CD4-positive, alpha-beta T cell treated with Interferon gamma for 1 hour (primary cell): ENCODE measurements at places on chromosomes 7 and 10.

GRCh38 chr7:47978790-47979144, 648 bp downstream of the HUS1 start:
- no peak for DNase-seq

GRCh38 chr10:57884407-57884806, 383.3 kb downstream of the IPMK start:
- DNase-seq: no peak

GRCh38 chr7:138857728-138858127, 59.7 kb upstream of the ATP6V0A4 start:
- DNase-seq: no peak

DNA sequence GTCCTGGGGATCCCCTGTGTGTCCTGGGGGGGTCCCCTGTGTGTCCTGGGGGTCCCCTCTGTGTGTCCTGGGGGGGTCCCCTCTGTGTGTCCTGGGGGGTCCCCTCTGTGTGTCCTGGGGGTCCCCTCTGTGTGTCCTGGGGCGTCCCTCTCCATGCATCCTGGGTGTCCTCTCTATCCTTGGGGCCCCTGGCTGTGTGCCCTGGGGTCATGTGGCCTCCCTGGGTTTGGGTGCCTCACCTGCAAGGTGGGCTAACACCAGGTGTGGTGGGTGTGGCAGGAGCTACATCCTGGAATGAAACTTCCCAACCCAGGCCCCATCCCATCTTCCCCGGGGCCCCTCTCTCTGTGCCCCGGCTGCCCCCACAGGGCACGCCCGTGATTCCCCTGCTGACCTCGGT, 4.9 kb downstream of the CYP2W1 start:
- DNase-seq: no peak

- DNase-seq: peak; percentile 48
Measured at GRCh38 chr10:6445671-6446316, 134.3 kb downstream of the PRKCQ start.

DNA sequence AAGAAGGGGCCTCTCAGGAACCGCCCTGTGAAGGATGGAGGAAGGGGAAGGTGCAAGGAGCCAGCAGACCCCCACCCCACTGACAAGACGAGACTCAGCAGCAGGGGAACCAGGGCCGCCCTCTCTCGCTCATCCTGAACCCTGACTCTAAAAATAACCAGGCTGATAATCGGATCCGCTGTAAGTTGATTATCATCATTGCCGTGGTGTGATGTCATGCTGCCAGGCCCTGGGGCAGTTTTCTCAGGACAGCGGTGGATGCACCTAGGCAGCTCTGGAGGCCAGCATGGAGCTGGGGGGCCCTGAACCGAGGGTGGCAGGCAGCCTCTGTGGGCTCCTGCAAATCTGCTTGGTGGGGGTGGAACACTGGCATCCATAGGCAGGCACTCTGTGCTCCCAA, 7.9 kb downstream of the RET start:
- DNase-seq: no peak

- DNase-seq: no peak
Measured at GRCh38 chr10:34555653-34556052, 259.4 kb downstream of the PARD3 start.

DNA sequence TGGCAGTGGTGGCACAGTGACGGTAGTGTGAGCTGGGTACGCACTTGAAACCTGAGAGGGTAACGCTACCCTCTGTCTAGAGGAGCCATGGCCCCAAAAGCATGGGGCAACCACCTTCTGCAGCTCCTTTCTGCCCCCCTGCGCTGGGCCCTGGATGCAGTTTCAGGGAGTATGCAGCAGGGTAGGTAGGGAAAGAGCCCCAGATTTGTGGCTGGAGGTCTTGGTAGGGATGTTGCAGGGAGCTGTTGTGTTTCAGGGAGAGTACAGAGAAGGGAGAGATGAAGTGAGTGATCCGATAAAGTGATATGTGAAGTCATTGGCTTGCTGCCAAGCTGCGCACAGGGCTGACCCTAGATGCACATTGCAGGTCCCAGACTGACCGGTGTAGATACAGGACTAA, 2.7 kb upstream of the PGAM2 start:
- DNase-seq: no peak

GRCh38 chr10:27620430-27621397, 116.6 kb downstream of the RAB18 start:
- no peak for DNase-seq

DNA sequence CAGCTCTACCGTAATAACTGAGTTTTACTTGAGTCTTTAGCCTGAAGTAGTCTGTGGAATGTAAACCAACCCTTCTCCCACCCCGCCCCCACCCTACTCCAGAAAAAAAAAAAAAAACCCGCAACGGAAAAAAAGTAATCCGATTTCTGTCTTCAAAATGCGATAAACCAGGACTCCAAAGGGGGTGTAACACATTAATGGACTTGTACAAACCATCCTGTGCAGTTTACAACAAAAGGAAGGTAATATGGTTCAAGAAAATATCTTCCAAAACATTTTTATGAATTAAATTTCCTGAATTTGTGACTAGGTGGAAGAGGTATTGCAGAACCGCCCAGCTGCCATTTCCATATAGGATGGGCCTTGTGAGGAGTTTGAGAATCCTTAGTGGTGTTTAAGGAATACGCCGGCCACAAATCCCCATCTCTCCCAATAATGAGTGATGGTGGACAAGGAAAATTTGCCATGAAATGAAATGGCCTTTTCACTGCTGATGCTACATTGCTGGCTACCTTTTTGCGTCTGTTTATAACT, 10.6 kb downstream of the SKIDA1 start:
- DNase-seq: no peak

GRCh38 chr7:1029637-1030443, 14.5 kb upstream of the GPR146 start:
- DNase-seq: peak; percentile 23

DNA sequence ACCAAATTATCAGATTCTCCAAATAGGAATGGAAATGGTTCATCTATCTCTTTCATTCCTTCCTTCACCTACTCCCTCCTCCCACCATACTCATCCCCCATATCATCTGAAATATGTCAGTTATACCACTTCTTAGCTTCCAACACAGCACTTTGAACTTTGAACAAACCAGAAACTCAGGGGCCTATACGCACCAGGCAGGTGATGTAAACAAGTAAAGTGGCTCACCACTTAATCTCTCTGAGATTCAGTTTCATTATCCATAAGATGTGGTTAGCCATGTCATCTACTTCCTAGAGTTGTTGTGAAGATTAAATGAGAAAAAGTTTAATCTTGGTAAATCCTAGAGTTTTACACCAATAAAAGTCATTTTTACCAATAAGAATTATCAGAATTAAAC, 65.9 kb upstream of the LRRN3 start:
- peak; percentile 36 for DNase-seq

GRCh38 chr10:79444199-79445119, 965 bp downstream of the ZCCHC24 start:
- DNase-seq: peak; percentile 29

GRCh38 chr7:26976840-26977239, 112.5 kb upstream of the SKAP2 start:
- no peak for DNase-seq

DNA sequence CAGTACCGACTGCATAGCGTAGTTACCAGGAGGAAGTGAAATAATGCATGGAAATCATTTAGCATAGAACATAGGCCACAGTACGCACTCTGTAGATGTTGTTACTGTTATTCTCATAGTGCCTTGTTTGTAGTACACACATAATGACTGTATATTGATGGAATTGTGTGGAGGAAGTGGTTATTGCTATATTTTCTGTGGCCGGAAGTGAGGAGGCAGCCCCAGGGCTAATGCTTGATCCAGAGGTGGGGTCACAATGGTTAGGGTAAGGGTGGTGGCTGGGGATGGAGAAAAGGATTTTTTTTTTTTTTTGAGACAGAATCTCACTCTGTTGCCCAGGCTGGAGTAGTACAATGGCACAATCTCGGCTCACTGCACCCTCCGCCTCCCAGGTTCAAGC, 4.5 kb upstream of the MGAM start:
- no peak for DNase-seq

GRCh38 chr10:80201608-80202141, 3.7 kb downstream of the ANXA11 start:
- peak; percentile 24 for DNase-seq

DNA sequence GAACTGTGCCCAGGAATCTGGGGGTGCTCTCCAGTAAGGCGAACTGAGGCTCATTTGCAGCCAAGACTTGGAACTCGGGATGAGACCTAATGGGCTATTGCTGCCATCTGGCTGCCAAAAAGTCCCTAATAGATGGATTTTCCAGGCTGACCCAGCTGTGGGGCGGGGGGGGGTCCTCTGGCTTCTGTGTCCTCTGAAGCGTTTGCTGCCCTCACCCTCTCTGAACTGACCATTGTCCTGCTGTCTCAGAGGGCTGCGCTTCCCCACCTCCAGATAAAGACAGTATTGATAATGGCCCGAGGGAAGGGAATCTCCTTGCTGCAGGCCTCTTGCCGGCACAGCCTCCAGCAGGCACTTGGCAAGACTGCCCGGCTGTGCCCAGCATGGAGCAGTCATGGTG, 46.6 kb downstream of the CLEC2L start:
- no peak for DNase-seq

DNA sequence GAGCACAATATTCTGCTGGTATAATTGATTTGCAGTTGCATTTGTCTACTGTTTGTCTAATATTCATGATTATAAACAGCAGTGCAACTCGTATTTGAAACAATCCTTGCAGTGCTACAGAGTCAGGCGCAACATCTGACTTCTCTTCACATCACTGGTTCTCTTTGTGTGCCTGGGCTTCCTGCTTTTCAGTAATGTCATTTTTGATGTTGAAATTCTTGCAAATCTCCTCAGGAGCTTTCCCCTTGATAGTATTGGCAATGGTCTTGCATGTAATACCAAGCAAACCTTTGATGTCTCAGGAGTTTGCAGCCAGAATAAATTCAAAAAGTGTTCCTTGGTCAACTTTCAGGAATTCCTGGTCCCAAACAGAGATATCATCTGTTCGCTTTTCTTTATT, 20.2 kb downstream of the HPS6 start:
- no peak for DNase-seq

- no peak for DNase-seq
Measured at GRCh38 chr7:119086026-119086425, 861.5 kb downstream of the ANKRD7 start.

GRCh38 chr10:62726142-62726541, 78.4 kb upstream of the ADO start:
- DNase-seq: no peak

- DNase-seq: no peak
Measured at GRCh38 chr7:88686468-88687229, 72.9 kb upstream of the ZNF804B start.

- no peak for DNase-seq
Measured at GRCh38 chr10:67072654-67073053, 146.8 kb downstream of the LRRTM3 start.

- DNase-seq: no peak
Measured at GRCh38 chr10:26513101-26513500, 75.0 kb downstream of the APBB1IP start.

GRCh38 chr7:42624471-42624870, 287.4 kb downstream of the C7orf25 start:
- DNase-seq: no peak

- no peak for DNase-seq
Measured at GRCh38 chr10:31341552-31341951, 22.5 kb downstream of the ZEB1 start.

DNA sequence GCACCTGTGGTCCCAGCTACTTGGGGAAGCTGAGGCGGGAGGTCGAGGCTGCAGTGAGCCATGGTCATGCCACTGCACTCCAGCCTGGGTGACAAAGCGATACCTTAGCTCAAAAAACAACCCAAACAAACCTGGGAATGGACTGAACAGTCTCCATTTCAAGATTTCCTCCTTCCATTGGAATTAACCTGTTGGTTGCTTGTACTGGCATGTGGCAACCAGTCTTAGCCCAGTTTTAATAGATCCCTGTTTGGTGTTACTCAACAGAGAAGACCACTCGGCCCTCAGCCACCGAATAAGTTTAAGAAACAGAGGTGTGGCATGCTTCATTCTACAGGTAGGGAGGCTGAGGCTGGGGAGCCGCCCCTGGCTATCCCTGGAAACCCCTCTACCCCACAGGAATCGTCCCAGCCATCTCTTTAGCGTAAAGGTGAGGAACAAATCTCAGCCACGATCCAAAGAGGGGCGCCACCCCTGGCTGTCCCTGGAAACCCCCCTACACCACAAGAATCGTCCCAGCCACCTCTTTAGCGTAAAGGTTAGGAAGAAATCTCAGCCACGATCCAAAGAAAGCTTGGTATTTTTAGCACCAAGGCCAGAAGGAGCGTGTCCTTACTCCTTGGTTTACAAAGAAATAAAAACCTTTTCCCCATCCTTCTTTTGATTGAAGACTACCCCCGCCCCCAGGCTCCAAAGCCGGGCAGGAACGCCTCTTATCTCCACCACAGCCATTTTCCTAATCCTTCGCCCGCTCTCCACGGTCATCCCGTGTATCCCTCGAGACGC, 861 bp upstream of the TSPAN14 start:
- no peak for DNase-seq

DNA sequence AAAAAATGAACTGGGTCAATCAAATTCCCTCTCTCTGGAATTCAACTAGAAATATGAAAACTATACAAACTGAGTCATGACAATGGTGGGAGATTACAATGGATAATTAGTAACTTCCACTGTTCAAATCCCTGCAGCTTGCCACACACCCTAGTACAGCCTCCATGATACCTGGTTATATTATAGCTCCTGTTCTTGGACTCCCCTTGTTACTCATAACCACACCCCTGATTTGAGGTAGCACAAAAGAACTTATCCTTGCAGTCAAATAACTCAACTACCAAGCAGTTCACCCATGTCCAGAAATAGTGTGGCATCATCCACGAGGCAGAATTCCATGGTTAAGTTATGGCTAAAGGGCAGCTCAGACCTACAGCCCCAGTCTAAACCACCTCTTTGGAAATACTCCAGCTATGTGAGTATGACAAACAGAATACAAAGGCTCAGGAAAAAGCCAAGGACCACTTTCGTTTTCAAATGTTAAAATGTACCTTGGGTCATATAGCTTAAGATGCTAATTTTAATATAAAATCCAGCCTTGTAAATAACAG, 164.7 kb downstream of the CPEB3 start:
- DNase-seq: no peak

GRCh38 chr7:120609136-120609753, 248.7 kb downstream of the TSPAN12 start:
- DNase-seq: no peak

DNA sequence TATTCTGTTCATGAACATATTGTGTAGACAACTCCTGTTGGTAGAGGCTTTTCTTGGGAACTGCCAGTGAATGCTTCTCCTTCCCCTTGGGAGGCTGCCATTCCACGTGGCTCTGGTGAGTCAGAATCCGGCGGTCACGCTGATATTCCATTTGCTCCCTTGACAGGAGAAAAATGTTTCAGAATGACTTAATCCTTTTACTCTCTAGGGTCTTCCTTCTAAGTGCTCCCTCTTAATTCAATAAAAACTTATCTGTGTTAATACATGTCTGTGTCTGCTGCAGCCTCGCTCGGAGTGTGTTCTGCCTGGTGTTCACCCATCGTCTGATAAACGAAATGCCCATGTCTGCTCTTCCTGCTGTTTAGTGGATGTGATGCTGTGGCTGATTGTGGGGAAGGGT, 278.6 kb downstream of the ARHGAP12 start:
- DNase-seq: no peak

GRCh38 chr7:33707427-33707826, 197.9 kb upstream of the BMPER start:
- no peak for DNase-seq
